ENCODE measurements at places on chromosomes 13 and 19.

- no peak for DNase-seq
Measured at GRCh38 chr13:20206065-20206697, 13.4 kb upstream of the GJB2 start.

GRCh38 chr19:45529420-45529785 is 22.1 kb downstream of the VASP start:
- DNase-seq: no peak

GRCh38 chr13:46341112-46341711 is 45.8 kb downstream of the RUBCNL start:
- no peak for DNase-seq

DNA sequence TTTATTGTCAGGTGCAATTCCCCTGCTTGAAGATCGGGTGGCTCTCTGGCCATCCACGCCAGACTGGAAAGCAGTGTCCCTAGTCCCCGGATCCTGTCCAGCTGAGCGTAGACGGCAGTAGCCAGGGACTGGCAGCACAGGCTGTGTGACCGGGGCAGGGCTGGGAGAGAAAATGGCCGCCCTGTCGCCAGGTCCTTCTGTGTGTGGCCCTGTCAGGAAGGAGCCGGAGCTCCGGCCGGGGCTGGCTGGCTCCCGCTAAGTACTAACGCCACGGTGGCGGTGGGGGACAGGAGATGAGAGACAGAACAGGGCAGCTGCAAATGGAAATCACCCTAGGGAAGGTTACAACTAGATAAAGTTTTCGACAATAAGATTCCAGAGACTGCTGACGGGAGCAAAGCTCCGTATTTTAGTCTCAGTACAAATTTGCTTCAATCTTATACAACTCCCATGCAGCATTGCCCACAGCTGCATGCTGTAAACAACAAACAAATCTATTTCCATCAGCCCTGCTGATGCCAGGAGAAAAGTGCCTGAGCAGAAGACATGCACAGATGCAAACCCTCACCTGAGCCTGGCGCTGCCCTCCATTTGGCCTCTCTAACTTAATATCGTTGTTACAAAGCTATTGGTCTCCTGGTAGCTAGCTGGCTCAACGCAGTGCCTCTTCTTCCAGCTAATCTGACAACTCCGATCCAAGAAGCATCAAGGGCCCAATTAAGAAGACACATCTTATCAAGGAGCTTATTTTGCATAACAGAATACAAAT is 253.0 kb downstream of the TSHZ3 start:
- no peak for DNase-seq

GRCh38 chr13:35499676-35500075 is 23.2 kb upstream of the MAB21L1 start:
- no peak for DNase-seq

- DNase-seq: no peak
Measured at GRCh38 chr13:111247552-111247951, 72.9 kb upstream of the TEX29 start.

- no peak for DNase-seq
Measured at GRCh38 chr13:30676672-30677071, 58.7 kb upstream of the ALOX5AP start.

- DNase-seq: peak; percentile 33
Measured at GRCh38 chr19:49809160-49809940, 3.7 kb downstream of the FUZ start.

GRCh38 chr13:28415994-28416421 is 78.9 kb downstream of the FLT1 start:
- DNase-seq: no peak

DNA sequence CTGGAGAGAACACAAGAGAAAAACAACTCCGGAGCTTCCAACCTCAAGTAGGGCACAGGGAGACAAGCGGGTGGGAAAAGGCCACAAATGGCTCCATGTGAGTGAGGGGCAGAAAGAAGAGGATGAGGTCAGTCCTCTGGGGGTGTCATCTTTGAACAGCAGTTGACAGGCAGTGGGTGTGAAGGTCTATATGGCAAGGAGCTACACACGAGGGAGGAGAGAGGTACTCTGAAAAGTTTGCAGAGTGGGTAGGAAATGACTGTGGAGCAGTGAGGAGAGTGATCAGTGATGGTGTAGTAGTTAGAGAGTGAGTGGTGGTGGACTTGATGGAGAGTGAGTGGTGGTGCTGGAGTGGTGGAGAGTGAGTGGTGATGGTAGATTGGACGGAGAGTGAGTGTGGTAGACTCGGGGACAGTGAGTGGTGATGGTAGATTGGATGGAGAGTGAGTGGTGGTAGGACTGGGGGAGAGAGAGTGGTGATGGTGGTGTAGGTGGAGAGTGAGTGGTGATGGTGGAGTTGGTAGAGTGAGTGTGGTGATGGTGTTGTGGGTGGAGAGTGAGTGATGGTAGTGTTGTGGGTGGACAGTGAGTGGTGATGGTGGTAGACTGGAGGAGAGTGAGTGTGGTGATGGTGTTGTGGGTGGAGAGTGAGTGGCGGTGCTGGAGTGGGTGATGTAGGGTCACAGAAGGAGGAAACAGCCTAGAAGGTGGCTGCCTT is 4.0 kb downstream of the TFDP1 start:
- no peak for DNase-seq

DNA sequence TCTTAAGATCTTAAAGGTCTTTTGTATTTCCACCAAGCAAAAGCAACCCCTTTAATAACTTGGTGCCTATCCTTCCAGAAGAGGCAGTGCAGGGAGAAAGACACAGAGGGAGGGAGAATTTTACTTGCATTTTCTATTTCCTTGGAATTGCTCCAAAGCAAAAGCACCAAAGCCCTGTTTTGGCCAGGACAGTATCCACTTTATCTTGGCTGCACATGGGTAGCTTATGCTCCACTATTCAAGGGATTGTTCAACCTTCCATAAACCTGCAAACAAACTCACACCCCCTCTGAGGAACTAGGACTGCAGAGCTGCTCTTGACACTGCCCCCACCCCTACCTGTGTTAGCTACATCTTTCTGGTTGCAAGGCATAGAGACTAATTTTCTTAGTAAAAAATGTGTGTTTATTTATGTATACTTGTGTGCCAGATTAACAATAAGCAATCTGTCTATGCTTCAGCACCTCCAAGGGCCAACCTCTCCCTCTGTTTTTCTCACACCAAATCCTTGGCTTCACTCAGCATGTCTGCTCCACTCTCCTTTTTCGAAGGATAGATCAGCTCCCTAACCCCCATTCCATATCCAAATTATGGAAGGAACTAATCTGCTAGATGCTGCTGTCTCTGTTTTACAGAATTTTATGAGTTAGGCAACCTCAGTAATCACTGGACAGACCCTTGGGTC is 68.1 kb upstream of the KLF12 start:
- DNase-seq: no peak

GRCh38 chr19:53045536-53045935 is 996 bp downstream of the ERVV-2 start:
- DNase-seq: no peak

DNA sequence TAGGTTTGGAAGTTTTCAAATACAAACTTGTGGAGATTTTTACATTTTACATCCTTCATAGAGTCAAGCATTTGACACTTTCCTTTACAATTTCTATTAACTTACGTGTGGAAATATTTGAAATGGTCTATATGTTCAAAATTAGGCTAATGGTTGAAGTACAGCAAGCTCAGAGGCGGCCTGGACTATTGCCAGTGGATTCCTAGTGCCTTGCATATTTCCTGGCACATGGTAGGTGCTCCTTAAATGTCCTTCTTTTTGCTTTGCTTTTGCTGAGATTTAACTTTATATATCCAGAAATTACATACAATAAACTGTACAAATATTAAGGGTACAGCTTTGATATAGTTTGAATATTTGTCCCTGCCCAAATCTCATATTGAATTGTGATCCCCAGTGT is 93.9 kb downstream of the UBL3 start:
- DNase-seq: no peak

- DNase-seq: no peak
Measured at GRCh38 chr13:32791545-32792172, 205.4 kb downstream of the PDS5B start.

DNA sequence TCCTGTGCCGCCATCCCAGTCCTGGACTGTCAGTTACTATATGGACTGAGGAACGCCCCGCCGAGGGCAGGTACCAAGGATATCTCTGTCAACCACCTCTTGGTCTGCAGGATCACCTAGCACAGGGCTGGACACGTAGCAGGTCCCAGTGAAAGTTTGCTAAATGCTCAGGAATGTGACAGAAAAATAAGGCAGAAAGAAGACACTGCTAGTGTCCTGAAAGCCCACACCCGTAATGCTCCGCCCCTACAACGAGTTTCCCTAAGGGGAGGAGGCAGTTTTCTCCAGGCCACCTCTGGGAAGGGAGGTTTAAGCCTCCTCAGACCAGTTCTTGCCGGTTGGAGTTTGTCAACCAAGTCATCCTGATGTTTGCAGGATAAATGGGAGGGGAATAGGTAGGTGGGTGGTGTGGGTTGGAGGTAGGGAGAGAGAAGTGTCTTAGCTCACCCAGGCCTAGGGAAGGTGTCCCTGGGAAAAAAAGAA is 1.7 kb upstream of the SERTAD3 start:
- DNase-seq: no peak

GRCh38 chr19:46494941-46495785 is 504 bp downstream of the PNMA8B start:
- no peak for DNase-seq

DNA sequence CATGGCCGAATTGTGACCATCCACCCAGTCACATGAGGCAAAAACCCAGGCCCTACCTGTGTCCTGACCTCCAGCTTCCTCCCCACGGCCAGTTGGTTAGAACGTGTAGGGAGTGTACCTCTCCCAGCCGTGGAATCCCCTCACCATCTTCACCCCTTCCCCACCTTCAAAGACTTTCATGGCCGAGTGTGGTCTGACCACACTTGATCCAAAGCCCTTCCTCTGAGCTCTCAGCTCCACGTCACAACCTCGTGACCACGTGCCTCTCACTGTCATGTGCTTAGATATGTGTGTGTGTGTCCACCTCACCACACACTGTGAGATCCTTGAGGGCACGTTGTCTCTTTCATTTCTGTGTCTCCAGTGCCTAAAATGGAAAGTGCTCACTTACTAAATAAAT is 48.6 kb upstream of the UBE2L5 start:
- DNase-seq: no peak

- DNase-seq: no peak
Measured at GRCh38 chr13:35693134-35693784, 216.8 kb upstream of the MAB21L1 start.

DNA sequence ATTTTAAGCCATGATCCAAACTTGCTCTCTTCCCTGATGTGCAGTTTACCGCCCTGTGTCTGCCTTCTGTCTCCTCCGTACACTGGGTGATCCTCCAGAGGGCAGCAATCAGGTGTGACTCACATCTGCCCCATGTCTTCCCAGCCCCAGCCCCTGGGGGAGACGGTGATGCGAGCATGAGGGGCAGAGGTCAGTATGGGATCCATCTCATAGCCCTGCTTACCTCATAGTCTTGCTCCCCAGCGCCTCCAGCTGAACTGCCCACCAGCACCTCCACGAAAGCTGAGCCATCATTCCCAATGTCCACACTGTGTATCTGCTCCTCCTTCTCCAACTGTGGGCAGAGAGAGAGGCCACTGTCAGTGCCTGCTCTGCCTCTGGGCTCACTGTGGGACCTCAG is 14.6 kb downstream of the XRCC1 start:
- no peak for DNase-seq

DNA sequence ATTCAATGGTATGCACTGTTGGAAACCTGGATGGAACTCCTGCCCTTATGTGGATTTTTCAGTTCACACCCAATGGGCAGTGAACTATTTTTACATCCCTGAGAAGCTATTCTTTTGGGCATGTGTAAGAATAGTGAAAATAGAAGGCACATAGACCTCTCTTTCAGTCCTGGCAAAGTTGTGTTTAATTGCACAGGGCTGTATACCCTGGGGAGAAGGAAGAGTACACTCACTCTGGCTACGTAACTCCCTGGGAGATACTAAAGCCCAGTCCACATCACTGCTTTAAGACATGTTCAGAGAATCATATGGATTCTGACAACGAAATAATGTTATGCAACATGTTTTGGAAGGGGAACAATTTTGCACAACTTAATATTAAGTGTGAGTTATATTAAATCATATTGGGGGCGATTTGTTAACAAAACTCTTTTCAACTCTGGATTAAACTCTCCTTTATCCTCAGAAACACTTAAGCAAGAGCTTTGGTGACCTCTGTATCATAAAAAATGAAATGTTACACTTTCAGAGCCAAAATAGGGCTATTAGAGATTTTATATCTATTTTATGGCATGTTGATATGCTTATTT is 166.1 kb downstream of the DCT start:
- no peak for DNase-seq

DNA sequence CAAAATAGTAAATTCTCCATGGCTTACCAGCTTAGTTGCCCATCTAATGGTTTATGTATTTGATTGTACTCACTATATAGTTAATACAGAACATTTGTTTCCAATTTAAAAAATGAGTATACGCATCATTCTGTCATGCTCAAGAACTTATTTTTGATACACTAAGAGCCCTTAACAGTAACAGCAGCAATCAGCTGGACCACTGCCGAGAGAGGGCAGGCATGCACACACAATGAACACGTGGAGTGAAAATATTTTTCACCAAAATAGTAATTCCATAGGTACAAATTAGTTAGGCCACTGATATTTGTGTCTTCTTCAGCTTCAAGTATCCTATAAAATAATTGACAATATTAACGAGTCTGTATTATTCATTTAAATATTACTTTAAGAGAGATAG is 109.9 kb downstream of the KLF12 start:
- DNase-seq: no peak

- no peak for DNase-seq
Measured at GRCh38 chr19:51317376-51317775, 5.9 kb downstream of the IGLON5 start.

GRCh38 chr19:13116282-13117175 is at the start of gene TRMT1:
TRMT1 (minus strand) TSS chr19:13116740; CDS start chr19:13116399, 341 bp downstream.
- peak; percentile 72 for DNase-seq

- DNase-seq: no peak
Measured at GRCh38 chr13:43918636-43919035, 38.9 kb downstream of the LACC1 start.

- DNase-seq: no peak
Measured at GRCh38 chr13:98565726-98566565, 11.0 kb downstream of the STK24 start.

- no peak for DNase-seq
Measured at GRCh38 chr19:49340069-49340864, 5.1 kb downstream of the CD37 start.

DNA sequence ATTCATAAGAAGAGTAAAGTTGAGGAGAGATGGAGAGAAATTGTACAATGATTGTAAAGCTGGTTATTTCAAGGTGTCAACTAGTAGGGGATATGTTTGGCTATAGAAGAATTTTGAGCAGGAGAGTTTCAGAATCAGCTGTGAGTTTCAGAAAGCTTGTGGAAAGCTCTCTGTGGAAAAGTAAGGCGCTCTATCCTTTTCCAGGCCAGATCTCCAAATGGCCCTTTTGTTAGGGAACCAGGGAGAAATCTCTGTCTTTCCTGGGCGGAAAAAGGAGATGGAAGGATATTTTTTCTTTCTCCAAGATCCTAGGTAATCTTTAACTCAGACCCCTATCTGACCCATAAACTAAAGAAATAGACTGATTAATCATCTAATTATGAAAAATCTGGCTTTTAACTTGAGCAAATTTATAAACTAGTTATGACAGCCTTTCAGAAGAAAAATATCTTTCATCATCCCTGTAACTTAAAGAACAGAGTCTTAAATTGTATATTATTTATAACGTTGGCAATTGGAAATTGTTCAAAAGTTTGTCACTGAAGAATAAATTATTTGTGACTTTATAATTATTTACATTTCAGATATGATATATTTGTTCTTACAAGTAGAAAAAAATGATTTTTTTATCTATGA is 34.5 kb downstream of the SPRY2 start:
- no peak for DNase-seq

GRCh38 chr19:32012206-32012605 is 333.2 kb upstream of the ZNF507 start:
- no peak for DNase-seq
